ENCODE measurements at places on chromosomes 3 and 15.

GRCh38 chr15:66565141-66565641 is 607 bp downstream of the LCTL start:
- DNase-seq = no peak

DNA sequence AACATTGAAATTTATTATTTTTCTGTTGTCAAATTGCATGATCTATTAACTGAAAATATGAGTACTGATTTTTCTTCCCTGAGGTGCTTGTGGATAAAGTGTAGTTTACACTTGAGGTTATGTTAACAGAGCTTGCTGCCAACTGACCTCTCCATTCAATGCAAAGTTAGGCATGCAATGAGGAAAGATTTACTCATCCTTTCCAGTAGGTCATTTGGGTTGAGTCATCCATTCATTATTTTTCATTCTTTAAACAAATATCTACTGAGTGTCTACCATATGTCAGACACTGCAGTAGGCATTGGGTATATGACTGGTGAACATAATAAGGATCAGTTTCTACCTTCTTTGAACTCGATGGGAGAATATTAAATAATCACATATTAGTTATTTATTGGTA is 604.1 kb downstream of the EDEM1 start:
- DNase-seq = no peak

GRCh38 chr3:76456322-76456721 is 583.6 kb upstream of the ROBO2 start:
- no peak for DNase-seq

- DNase-seq = no peak
Measured at GRCh38 chr15:52730173-52730572, 51.0 kb upstream of the ATOSA start.

- DNase-seq = no peak
Measured at GRCh38 chr3:133055339-133055738, 17.1 kb downstream of the TMEM108 start.

- DNase-seq = no peak
Measured at GRCh38 chr3:65540666-65541065, 498.1 kb downstream of the MAGI1 start.

DNA sequence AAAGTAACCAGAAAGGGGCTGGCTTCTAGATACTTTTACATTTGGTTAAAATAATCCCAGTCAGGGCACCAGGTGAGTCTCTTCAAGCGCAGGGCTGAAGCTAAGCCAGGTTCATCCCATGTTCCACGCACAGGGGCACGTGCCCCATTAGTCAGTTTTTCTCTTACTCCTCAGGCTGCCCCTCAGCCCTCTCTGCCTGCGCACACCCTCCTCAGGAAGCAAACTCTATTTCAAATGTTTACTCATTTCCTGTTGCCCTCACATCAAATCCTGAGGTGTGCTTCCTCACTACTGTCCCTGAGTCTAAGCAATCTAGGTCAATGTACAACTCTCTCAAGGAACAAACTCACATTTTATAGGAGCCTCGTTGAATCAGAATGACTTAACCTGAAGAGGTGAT is 48.5 kb downstream of the THBS1 start:
- no peak for DNase-seq

Data from HL-60 (cell line).